ENCODE measurements at places on chromosomes 16 and 17.

DNA sequence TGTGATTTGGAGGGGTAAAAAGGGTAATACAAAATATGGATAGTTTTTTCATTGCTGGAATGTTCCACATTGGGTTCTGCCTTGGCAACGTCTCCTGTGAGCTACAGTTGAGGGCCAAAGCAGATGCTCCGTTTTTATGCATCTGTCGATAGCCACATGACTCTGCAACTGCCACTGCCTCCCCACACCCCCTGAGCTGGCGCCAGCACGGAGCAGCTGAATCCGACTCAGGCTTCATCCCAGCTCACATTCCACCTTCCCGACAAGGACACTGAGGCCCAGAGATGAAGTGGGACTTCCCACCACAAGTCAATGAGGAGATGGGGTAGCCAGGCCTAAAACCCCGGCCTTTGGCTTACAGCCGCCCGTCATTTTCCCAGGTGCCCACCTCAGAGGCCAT is 334.1 kb downstream of the CDH13 start:
- no peak for DNase-seq

DNA sequence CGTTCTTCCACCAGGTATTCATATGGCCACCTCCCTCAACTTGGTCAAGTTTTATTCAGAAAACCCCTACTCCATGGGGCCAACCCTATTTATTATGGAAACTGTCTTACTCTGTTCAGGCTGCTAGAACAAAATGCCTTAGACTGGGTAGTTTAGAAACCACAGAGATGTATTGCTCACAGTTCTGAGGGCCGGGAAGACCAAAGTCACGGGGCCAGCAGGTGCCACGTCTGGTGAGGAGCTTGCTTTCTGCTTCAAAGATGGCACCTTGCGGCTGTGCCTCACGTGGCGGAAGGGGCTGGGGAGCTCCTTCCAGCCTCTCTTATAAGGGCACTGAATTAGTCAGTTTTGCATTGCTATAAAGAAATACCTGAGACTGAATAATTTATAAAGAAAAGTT is 74.3 kb downstream of the AXIN2 start:
- DNase-seq, result no peak

- no peak for DNase-seq
Observed at GRCh38 chr16:27083861-27084261, 17.1 kb downstream of the C16orf82 start.

DNA sequence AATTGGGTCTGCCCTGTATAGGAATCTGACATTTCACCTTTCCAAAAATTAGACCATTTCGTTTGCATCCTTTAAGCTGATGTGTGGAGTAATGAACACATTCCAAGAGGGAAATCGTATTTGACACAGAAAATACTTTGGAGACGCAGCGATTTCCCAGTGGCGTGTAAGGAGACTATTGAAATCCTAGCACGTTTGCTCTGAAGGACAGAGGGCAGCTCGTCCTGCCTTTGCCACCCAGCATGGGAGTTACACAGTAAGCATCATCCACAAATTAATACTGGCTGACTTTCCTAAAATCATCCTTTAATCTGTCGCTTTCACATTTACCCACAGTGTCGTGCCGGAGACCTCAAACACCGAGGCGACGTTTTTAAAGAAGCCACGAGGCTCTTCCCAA is 925.9 kb upstream of the EEF2KMT start:
- DNase-seq, result no peak

GRCh38 chr16:56233795-56234566 is 42.7 kb downstream of the GNAO1 start:
- DNase-seq, result no peak

DNA sequence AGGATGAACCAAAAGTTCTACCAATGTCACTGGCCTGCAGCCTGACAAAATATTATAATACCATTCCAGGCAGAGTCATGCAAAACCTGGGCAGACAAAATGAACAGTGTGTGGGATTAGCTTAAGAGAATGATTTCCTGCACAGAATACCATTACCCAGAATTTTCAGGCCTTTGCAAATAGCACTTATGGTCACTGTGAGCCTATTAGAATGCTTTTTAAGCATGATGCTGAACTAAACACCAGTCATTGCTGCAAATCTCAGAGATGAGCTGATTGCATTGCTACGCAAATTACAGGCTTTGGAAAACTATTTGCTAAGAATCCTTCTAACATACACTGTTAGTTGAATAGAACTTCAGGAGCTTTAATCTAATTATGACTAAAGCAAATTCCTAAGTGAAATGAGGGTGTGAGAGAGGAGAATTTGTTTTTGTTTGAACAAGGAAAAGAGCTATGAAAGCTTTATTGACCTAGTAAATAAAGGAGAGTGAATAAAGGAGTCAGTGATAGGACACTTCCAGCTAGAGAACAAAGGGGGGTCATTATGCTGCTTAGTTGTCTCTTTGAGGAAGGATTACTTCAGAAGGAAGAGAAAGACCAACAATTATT is 398.8 kb downstream of the HS3ST3B1 start:
- no peak for DNase-seq

DNA sequence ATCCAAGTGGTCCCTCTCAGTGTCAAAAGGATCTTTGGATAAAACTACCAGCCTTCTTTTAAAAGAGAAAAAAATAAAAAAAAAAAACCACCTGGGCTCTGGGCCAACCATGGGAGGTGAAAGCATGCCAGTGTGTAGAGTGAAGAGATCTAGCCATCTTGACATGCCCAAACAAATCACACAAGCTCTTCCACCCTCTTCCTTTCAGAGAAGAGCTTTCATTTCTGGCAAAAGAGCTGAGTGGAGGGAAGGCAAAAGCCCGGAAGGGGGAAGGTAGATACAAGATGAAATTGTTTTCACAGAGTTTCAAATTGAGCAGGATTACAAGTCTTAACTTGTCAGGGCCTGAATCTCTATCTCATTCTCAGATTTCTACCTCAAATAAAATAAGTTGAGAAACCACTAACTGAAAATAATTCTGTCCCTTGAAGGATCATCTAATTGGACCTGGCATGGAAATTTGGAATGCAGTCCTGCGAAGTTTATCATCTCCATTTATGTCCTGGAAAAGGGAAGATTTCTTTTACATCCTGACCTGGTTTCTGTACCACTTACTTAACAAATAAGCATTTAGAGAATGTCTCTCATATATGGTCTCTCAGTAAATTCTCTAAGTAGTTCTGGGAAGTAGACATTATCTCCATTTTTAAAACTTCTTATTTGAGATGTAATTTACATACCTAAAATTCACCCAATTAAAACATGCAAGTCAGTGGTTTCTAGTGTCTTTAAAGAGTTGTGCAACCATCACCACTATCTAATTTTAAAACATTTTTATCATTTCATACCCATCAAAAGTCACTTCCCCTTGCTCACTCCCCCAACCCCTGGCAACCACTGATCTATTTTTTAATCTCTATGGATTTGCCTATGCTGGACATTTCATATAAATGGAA is 93.7 kb downstream of the TANGO6 start:
- DNase-seq, result no peak

Data from hypothalamus (tissue), 51 donors.